ENCODE measurements at places on chromosomes 3 and 15.

GRCh38 chr3:168002786-168003368 lies 92.8 kb downstream of the GOLIM4 start:
- no peak for DNase-seq

DNA sequence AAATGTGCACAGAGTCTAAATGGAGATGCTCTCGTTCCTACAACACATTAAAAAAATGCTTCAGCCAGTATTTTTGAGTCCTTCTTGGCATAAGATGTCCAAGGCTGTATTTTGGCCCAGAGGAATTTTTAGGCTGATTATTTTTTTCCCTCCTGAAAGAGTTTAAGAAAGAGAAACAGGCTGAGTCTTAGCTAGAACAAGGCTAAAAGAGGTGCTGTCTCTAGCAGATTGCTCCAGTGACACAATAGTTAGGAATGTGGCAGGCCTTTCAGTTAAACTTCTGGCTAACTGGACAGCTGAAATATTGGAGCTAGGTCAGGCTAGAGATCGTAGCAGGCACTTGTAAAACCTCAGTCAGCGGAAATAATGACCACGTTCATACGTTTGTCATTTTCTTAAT lies 271.4 kb upstream of the RARB start:
- peak; percentile 50 for DNase-seq

DNA sequence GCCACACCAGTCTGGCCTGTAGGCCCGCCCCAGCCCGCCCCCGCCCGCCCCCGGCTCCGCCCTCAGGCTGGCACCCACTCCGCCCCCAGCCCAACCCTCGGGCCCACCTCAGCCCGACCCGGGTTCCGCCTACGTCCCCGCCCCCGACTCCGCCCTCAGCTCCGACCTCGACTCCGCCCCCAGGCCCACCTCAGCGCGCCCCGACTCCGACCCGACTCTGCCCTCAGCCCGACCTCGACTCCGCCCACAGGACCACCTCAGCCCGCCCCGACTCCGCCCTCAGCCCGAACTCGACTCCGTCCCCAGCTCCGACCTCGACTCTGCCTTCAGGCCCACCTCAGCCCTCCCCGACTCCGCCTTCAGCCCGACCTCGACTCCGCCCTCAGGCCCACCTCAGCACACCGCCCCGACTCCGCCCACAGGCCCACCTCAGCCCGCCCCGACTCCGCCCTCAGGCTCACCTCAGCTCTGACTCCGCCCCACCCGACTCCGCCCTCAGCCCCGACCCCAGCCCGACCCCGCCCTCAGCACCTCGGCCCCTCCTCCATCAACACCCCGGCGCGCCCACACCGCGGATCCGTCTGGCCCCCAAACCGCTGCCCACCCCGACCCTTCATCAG lies at the start of gene RAB43:
Gene RAB43 (minus strand): TSS at position 13 of the 620 bp plus-strand sequence. CDS start 315 bp downstream, outside the sequence.
- no peak for DNase-seq

DNA sequence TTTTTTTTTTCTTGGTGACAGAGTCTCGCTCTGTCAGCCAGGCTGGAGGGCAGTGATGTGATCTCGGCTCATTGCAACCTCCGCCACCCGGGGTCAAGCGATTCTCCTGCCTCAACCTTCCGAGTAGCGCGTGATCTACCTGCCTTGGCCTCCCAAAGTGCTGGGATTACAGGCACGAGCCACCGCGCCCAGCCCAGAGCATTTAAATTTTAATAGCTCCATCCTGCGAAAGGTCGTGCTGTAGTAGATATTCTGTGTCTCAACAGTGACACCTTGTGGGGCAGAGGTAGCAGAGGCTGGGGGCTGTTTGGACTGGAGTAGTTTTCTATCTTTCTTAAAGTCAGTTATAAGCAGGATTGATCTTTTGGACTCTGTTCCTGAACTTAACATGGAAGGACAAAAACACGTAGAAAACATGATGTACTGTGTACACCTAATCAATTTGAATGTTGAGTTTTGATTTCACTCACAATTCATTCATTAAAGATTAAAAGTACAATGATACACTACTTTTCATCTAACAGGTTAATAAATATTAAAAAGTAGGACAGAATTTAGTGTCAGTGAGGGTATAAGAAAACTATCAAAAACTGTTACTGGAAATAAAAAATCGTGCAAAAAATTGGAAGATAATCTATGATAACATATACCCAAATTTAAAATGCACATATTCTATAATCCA lies 11.0 kb upstream of the PDCD6IP start:
- peak; percentile 23 for DNase-seq

GRCh38 chr3:169722724-169723123 lies 42.1 kb downstream of the TERC start:
- no peak for DNase-seq

- DNase-seq: no peak
Observed at GRCh38 chr3:52437326-52438103, 7.4 kb downstream of the SEMA3G start.

- no peak for DNase-seq
Observed at GRCh38 chr3:23819599-23820360, 14.0 kb downstream of the UBE2E1 start.

DNA sequence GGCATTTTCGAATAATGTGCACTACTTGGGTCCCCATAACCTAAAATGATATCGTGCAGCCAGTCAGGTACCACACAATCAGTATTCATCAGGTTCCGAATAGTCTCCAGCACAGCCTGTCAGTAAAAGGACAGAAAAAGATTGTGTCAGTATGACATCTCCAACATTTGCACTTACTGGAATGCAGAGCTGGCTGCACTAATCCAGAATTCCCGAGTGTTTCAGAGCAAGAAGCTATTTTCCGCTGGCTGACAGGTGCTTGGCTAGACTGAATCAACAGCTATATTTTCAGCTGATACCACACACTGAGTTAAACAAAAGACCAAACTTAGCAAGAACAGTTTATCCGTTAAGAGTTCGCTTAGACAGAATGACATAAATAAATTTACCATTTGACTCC lies 68.8 kb downstream of the AQR start:
- DNase-seq: no peak

- DNase-seq: no peak
Observed at GRCh38 chr3:6281662-6282061, 579.3 kb upstream of the GRM7 start.

DNA sequence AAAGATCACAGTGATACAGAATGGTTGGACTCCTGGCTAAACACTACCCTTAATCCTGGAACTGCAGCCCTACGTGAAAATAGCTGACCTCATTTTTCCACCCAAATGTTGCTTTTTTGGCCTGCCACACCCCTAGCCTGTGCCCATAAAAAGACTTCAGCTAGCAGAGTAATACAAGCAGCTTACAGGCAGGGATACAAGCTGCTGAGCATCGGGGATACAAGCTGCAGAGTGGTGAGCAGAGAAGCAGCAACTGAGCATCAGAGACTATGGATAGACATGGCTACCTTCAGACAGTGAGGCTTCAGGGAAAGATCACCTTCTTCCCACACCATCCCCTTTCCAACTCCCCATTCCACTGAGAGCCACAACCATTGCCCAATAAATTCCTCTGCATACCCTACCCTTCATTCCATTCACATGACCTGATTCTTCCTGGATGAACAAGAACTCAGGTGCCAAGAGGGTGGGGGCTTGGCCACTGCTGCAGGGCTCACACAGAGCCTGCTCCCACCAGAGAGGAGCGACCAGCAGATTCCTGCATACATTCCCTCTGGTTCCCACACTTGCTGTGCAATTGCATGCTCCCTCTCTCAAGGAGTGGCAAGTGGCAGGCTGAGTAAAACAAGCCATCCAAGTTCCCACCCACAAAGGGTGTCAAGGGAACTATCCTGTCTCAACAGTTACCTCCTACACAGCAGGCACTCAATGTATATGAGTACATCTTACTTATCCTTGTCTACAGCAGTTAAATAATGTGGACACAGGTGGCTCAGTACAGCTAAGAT lies 217.5 kb downstream of the ALCAM start:
- no peak for DNase-seq

DNA sequence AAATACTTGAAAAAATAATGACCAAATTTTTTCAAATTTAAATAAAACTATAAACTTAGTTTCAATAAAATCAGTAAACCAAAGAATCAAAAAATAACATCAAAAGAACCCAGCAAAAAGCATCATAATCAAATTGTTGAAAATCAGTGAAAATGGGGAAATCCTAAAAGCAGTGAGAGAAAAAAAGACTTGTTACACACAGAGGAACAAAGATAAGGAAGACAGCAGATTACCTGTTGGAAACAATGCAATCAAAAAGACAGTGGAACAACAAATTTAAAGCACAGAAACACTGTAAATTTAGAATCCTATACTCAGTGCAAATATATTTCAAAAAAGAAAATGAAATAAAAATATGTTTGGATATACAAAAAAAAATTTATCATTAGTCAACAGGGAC lies 156.2 kb upstream of the LMCD1 start:
- no peak for DNase-seq

DNA sequence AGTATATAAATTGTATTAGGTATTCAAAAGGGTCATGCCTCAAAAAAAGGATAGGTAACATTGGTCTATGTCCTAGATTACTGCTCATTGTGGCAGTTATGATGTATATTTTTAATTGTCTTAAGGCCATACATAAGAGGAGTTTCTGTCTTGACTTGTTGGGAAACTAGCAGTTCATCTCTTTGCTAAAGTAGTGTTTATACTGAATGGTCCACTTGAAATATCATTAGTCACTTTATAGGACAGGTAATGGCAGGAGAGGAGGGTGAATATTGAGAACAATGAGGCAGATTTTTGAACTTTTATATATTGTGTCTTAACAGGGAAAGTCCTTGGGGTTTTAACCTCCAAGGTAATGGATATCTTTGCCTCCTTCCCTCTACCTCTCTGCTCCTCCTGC lies 58.4 kb downstream of the TP63 start:
- no peak for DNase-seq

DNA sequence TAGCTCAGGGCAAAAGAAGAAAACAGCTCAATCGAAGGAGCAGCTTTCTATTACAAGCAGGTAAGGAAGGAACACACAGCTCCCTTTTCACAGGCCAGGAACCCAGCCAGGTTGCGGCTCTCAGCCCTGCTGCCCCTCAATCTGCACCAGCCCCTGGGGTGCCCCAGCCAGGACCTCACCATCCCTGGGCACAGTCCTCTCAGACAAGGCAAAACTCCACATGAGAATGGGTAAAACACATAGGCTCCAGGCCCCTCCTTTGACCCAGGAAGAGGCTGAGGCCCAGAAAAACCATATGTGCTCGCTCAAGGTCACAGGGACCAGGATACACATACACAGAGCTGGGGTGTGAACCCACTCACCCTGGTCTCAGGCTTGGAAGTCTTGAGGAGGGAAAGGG lies 178.7 kb upstream of the TLE3 start:
- DNase-seq: no peak

GRCh38 chr15:47908950-47909670 lies 191.8 kb downstream of the SEMA6D start:
- DNase-seq: no peak

DNA sequence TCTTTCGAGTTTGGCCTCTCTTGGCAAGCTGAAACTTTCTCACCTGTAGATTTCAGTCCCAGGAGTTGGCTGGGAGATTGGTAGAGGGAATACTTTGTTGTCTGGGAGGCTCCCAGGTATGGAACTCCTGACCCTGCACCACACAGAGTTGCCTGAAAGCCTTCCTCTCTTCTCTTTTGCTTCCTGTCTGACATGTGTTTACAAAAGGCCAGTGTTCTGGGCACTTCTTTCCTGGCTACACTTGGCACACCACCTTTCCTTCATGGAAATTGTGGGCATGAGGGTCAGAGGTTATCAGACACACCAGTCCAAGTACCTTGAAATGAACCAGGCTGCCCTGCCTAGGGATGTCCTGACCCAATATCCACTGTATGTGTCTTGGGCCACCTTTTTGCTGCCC lies 123.7 kb downstream of the ABHD5 start:
- DNase-seq: no peak

- DNase-seq: no peak
Observed at GRCh38 chr15:75864213-75865059, 21.2 kb downstream of the UBE2Q2 start.

GRCh38 chr15:53539878-53540277 lies 219.6 kb downstream of the WDR72 start:
- DNase-seq: no peak

DNA sequence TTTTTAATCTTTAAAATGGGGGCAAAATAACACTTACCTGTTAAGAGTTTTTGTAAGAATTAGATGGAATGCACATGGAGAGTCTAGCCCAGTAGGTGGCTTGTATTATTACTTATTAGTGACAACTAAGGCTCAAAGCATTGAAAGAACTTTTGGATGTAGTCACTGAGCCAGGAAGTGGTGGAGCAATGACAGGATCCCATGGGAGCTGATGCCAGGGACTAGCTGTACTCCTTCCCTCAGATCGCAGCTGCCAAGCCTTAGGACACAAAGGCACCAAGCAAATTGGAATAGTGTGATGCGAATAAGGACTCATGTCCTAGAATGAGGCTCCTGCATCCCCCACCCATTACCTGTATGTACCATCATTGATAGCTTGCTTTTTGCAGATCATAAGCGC lies 370.4 kb upstream of the RGMA start:
- DNase-seq: no peak

DNA sequence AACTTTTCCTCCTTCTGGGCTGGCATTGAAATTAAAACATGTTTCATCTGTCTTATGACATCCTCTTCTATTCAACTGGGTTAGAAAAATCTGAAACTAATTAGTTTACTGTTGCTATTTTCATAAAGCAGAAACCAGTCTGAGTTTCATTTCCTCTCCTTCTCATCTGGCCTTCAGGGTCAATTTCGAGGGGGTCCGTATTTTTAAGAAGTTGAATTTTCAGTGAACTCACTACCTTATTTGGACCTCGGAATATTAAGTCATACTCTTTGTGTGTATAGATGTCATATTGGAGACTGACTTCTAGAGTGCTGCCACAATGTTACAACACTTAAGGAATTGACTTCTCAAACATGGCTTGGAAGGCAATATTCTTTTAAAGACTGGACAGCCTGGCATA lies 485.9 kb downstream of the SQOR start:
- no peak for DNase-seq

DNA sequence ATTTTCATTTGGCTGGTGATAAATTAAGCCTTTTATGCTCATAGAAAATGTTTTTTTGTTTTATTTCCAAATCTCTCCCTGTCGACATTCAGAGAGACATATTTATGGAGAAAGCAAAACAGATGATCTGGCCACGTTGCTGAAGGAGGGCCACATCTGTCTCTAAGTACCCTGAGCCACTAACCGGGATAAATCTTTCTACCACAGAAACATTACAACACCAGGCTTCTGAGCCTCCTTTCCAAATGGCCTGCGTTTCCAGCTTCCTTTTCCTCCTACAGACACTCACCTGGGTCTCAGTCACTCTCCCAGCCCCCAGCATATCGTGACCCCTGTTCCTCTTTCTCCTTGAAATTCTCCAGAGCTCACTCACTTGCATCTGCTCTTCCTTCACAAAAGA lies 161.0 kb downstream of the ARRDC4 start:
- DNase-seq: no peak

GRCh38 chr3:190169243-190169642 lies 48.5 kb upstream of the P3H2 start:
- no peak for DNase-seq

GRCh38 chr3:32154205-32154579 lies 47.8 kb downstream of the GPD1L start:
- DNase-seq: no peak

- no peak for DNase-seq
Observed at GRCh38 chr3:19885468-19885867, 48.5 kb downstream of the EFHB start.

All from AG09309 (cell line).